Lung microvascular endothelial cell (primary cell): ENCODE measurements at places on chromosomes 6 and 20. TPM values are rescaled to one million over a fixed set of nuclear protein-coding genes. Genes with fewer than 3 reads are reported as not detected.
A peak's percentile ranks its signal among the peaks of the same experiment; 100 is the strongest.

GRCh38 chr20:9392892-9393857 is 121.2 kb upstream of the LAMP5 start:
- DNase-seq = peak; percentile 29

DNA sequence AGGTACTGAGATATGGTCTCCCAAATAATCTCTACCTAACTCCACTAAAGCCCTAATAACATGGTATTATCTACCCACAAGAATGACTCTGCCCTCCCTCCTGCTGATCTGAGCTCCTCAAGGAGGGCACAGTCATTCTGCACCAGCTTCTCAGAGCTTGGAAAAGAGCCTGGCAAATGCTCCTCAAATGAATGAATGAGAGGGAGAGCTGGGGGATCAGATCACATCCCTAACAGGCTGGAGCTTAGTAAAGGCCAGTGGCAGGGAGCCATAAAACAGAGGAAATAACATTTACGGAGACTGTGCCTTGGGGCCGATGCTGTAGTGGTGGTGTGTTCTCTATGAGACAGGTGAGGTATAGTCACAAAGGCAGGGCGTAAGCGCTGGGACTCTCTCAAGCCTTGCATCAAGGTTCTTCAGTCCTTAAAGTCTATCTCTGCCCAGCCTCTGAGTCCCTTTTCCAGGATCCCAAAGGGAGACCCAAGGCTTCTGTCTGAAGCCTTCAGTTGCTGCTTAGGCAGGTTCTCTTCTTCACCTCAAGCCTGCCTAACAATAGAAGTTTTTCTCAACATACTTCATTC is 7.2 kb upstream of the NNAT start:
- DNase-seq = no peak

DNA sequence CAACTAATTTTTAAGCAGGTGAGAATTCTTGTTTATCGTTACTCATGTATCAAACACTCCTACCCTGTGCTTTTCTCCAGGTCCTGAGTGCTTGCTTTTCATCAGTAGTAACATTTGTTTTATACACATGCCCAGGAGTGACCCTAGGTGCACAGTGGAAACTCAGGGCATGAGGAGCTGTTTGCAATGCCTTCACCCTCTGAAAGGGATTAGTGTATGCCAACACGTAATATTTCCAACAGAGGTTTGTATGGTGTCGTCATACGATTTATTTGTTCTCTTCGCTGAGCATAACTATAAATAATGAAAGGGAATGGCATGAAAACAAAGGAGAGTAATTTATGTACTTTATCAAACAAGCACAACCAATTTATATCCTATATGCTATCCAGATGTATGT is 537.4 kb upstream of the MMS22L start:
- DNase-seq = no peak

DNA sequence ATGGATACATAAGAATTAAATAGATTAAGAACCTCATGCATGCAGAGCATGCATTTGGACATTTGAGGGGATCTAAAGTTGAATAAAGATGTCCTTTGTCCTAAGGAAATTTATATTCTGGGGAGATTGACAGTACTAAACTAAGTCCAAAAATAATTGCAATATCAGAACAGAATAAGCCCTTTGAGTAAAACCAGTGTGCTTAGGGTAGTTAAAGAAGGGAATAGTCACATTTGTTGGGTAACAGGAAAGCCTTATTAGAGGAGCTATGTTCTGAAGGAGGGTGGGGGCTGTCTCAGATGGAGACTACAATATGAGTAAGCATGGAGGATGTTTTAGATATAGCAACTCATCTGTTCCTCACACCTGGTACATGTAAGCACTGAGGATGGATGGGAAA is 35.8 kb downstream of the CDC5L start:
- no peak for DNase-seq

- no peak for DNase-seq
These were observed 643.8 kb downstream of the RFPL4B start for GRCh38 chr6:112990971-112991370.

- no peak for DNase-seq
These were observed 155.0 kb downstream of the RALGAPA2 start for GRCh38 chr20:20557406-20557805.

DNA sequence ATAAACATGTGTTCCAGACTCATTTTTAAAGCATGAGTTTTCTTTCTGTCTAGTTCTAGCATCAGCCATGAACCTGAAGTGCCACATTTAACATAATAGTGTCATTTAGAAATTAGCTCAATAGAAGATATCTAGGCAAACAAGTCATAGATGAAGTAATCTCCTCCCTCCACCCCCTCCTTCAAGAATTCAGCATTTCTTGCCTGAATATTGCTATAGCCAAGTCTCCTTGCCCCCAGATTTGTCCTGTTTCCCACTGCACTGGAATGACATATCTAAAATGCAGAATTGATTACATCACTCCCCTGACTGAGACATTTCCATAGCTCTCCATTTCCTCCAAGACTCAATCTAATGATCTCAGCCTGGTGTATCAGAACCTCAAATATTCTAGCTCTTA is 134.9 kb upstream of the BACH2 start:
- no peak for DNase-seq

- DNase-seq = no peak
These were observed 203.2 kb upstream of the SMLR1 start for GRCh38 chr6:130624046-130624445.

DNA sequence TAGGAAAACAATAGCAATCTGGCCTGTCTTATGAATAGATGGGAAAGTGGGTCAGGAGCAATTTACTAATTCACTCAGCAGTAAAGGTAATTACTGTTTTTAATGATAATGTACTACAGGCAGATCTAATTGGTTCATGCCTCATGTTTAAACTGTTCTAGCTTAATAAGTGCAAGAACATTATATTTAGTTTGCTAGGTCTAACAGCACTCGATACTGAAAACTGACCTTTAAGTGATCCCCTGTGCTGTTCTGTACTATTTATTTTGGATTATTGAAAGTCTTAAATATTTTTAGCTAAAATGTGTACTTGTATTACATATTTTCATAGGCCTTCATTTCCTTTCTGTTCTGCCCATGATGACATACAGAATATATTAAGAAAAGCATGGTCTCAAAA is 998.0 kb upstream of the GJE1 start:
- no peak for DNase-seq

Gene MCHR2
- not detected in 2 replicates for total RNA-seq

Gene PGC
- total RNA-seq = not detected in 2 replicates

Gene FNDC11
- total RNA-seq = 0.87 and 2.6 TPM in 2 replicates

Gene SLC17A1
- not detected in 2 replicates for total RNA-seq
